ENCODE measurements at places on chromosomes 2 and 18.

GRCh38 chr2:226798422-226799210 lies 1.0 kb downstream of the IRS1 start:
- DNase-seq: no peak

DNA sequence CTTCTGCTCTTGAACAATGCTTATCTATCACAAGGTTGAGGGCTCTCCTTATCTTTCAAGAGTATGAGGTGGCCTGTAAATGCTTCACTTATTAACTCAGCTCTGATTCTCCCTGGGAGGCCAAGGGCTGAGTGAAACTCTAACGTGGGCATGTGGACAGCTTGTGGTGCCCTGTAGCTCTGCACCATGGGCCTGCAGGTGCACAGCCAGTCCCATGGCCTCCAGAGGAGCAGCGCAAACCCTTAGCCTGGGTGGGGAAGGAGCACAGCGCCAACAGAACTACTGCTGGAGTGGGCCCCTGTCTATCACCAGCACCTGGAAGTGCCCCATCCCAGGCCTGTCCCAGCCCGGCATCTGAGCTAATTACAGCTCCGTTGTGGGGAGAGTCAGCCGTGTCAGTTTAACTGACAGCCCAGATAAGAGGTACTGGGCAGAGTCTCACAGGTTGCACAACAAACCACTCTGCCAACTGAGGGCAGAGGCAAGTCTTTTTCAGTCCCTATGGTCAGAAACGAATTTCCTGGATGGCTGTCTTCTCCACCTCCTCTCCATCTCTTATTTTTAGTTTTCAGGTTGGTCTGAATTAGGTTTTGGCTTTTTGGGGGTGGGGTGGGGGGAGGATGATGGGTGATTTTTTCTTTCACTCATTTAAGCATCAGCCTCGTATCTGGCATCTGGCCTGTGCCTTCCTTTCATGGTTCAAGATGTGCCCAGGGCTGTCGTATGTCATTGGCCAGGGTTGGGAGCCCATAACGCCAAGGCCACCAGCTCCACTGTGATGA lies 219.5 kb downstream of the BCL2 start:
- no peak for DNase-seq

DNA sequence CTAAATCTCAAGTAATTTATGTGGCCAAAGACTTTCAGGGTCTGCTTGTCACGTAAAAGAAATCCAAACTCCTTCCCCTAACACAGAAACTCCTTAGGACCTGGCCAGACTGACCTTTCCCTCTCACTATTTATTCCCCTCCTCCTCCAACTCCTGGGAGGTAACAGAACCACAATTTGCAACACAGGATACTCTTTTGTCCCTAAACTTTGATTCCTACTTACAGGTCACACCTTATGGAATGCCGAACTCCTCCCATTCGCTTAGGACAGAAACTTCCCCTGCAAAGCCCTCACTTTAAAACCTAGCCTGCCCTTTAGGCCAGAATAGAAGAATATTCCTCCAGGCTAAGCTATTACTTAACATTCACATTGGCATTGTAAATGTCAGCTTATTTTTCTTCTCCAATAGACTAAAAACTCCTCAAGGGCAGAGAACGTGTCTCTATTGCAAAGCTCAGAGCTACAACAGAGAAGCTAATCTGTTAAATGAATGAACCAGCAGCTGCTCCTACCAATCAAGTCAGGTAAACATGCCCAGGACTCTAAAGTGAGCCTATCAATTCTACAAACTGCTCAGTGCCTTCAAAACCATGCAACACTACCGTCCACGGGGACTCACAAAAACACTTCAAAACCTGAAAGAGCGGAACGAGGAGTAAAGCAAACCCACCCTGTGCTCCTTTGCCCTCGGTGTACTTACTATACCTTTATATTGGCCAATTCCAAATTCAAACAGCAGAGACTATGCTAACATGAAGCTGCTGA lies 6.1 kb downstream of the INO80D start:
- no peak for DNase-seq

DNA sequence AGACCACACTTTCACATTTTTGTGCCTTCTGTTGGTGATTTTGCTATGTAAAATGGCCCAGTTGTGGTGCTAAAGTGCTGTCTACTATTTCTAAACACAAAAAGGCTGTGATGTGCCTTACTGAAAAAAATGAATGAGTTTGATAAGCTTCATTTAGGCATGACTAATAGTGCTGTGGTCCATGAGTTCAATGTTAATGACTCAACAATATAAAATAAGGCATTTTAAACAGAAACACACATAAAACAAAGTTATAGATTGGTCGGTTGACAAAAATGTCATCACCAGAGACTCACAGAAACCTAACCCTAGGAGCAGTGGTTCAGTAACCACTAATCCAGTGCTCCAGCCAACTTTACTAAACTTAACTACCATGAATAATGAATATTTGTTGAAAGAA lies 160.0 kb downstream of the DNAH6 start:
- no peak for DNase-seq

DNA sequence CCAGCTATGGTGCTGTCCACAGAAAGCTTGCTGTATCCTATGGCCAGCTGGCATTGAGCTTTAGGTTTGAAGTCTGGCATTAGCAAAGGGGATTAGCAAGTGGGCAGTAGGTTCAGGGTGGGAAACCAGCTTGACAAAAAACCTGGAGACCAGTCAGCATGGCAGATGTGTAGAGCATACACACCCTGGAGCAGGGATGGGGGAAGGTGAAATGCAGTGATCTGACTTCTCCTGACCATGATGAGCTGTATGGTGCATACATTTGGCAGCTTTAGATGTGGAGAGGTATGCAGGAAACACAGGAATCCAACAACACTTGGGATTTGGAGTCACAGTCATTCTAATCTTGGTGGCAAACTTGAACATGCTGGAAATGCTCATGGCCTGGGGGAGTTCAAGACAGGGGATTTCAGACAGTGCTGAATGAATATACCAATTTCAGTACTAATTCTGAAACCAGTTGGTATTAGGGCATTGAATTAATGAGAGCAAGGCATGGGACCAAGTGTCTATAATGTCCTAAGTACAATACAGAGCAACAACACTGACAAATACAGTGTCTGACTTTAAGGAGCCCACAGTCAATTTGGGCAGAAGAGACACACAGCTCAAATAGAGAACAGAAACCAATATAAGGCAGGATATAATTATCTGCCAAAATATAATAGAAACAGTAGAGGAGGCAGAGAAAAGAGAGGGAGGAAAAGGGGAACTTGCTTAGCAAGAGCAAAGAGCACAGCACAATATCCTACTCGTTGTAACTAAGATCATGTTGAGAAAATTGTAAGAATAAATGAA lies 11.8 kb downstream of the ARHGAP15 start:
- DNase-seq: no peak

DNA sequence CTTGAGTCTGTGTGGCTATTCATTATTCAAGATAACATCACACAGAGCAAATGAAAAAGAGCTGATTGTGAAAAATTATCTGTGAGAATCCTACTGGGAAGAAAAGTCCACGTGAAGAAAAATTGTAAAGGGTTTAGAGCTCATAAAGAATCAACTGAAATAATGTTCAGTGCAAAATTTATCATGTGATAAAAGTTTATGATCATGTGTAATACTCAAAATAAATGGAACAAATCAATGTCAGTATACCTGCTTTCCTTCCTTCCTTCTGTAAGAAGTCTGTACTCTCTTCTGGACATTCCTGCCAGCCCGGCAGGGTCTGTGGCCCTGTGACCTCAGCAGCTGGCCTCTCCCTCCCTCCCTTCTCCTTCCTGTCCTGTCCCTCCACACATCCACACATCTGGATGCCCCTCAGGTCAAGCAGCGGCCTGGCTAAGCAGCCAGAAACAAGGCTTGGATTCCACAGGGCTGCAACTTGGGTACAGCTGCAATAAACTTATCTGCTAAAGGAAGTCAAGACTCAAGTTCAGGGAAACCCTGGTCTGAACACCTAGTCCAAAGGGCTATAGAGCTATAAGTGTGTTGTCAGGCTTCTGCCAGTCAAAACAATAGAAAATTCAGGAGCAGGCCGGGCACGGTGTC lies 172.1 kb downstream of the MREG start:
- DNase-seq: no peak

DNA sequence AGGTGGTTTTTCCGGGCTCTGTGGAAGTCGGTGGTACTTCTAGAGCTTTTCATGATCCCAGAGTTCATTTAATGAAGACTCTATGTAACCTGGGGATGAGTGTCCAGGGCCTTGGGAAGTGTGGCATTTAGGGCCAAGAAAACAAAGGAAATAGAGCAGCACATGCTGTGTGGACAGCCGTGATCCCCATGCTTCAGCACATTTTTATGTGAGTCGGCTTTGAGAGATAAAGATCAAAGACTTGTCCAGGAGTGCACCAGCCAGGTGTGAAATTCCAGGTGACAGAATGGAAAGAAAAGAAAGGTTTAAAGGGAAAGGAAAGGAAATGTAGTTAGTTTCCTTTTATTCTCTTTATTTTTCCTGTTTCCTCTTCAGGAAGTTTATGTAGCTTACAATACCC lies 258.0 kb upstream of the NRP2 start:
- no peak for DNase-seq

DNA sequence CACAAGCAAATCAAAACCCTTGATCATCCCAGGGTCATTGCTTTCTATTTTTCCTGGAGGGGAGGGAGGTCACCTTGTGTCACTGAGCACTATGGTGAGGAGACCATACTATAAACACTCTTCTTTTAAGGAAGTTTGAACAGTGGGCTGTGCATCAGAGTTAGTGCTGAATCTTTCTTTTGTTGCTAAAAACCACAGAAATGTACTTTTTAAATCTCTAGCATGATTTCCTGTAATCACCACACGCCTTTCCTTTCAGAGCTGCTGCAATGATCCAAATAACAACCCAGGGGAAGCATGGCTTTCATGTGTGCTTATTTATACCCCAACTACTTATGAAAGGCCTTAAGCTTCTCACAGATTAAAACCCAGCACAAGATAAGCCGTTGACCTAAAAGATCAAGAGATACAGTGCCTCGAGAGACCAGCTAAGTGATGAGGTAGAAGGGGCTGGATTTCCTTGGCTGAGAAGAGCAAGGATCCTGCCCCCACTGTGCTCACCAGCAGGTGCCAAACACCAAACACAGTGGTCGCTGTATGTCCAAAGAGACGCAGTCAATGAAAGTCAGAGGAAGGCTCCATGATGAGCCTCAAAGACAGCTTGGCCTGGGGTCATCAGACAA lies 34.7 kb downstream of the TRABD2A start:
- DNase-seq: no peak

DNA sequence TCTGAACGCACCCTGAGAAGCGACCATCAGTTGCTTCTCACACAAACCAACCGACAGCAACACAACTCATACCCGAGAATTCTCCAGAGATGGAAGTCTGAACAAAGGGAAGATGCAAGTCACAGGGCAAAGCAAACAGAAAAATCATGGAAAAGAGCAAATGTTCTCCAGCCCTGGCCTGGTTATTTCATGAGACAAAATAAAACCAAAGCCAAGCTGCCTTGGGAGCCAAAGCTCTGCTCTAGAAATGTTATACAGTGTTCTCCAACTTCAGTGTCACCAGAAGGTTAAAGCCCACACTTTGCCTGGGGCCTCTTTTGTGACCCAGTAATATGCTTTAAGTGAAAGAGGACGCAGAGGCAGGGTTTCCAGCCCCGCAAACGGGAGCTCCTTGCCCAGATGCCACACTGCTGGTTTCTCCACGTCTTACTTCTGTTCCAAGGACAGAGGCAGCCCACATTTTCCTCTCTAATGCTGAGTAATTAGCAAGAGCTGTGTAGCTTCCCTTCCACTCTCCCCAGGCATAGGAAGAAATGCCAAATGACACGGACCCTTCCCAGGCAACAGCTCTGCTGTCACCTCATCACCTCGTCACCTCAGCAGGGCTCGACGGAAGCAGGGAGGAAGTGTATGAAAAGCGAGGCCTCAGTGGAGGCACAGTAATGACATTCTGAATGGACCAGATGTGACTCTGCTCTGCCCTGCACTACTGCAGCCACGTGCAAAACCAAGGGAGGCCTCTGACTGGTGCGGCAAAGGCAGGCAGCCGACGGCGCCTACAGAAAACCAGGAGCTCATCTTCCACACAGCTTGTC lies 64.7 kb downstream of the FBXO15 start:
- DNase-seq: no peak

- no peak for DNase-seq
Observed at GRCh38 chr2:185689906-185690539, 48.6 kb upstream of the FSIP2 start.

- no peak for DNase-seq
Observed at GRCh38 chr2:237766340-237766739, 32.2 kb upstream of the RBM44 start.

- no peak for DNase-seq
Observed at GRCh38 chr18:3175195-3175758, 44.5 kb downstream of the MYOM1 start.

GRCh38 chr18:9082711-9083510 lies 19.6 kb upstream of the NDUFV2 start:
- DNase-seq: no peak

DNA sequence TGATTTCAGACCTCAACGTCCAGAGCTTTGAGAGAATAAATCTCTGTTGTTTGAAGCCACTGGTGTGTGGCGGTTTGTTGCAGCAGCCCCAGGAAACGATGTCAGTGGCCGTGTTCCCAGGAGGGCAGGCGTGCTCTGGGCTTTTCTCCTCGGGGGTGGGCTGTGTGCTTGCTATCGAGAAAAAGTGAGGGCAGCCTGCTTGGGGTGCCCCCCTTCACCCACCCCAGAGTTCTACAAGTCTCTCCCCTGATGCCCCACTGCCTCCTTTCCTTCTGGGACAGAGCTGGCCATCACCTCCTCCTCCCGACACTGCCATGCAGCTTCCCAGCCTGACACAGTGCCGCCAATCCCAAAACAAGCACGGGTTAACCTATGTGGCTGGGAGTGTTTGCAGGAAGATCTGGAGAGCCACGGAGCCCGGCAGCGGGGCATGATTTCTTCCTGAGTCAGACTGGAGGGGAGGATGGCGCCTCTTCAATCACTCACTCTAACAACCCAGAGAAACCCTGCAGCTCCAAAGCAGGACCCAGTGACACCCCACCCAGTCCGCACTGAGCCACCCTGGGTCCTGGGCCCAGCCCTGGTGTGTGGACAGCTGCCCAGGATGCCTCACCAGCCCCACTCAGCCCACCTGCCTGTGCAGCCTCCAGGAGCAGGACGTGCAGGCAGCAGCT lies 213.7 kb upstream of the RAB6C start:
- DNase-seq: no peak

- DNase-seq: no peak
Observed at GRCh38 chr2:30688956-30689401, 118.3 kb downstream of the CAPN13 start.

DNA sequence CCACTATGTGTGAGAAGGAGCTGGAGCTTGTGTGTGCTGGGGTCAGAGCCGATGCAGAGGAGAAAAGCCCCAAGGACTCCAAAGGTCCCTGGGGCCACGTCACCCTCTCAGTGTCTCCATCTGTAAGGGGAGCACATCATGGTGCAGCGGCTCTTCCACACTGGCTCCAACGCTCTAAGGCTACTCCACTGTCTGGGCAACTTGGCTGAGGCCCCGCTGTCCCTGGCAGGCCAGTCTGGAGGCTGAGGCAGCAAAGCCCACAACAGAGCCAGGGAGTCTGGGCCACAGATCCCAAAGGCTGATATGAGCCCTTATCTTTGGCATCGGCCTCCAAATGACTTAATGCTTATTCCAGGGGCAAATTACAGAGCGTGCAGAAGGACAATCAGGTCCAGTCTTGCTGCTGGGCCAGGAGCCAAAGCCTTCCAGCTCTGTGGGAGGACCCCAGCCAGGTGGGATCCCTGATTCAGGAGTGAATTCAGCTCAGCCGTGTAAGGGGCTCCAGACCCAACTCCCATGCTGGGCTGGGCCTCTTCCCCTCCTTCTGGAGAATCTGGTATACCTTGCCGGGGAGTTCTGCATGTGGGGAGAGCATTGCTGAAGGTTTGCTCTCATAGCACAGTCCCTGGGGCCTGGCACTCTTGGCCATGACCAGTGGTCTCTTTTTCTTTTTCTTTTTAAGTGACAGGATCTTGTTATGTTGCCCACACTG lies 1.8 kb upstream of the DUSP2 start:
- no peak for DNase-seq

All from stimulated activated CD8-positive, alpha-beta memory T cell treated with anti-CD3 and anti-CD28 coated beads, Interleukin-15, amount 100 ng/mL, for 1 hour (primary cell).